Small intestine (tissue), 16 donors: ENCODE measurements at places on chromosomes 1 and 21. TPM values are rescaled to one million over a fixed set of nuclear protein-coding genes. Genes with fewer than 3 reads are reported as not detected.
A peak's percentile ranks its signal among the peaks of the same experiment; 100 is the strongest.

DNA sequence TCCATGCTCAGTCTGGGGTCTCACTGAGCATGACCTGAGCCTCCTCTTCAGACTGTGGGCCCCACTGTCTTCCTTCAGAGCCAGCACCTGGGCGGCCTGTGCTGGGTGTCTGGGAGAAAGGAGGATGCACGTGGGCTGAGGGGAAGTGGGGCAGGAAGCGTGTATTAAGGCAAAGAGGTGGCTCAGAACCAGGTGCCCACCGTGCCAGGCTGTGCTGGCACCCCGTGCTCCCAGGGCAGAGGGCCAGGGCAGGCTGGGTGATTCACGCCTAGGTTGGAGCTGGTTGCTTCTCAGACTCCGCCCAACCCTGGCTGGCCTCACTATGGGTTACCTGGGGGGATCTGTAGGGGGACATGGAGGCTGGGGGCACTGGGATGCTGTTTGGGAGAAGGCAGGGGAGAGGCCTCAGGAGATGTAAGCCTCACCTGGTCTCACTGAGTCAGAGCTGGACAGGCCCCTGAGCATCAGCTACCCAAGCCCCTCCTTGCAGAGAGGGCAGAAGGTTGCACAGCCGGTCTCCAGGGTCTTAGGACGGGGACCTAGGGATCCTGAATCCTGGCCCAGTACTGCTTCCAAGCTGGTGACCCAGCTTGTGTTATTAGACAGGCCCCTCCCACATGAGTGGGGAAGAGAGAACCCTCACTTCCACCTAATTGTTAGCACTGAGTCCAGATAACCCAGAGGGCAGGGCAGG is 18.6 kb upstream of the PADI1 start:
- no peak overlapping the region for H3K4me3 ChIP-seq
- no peak for DNase-seq
- H3K27ac ChIP-seq: no peak overlapping the region
- H3K36me3 ChIP-seq: no peaks in the 10 kb centered on the region
- no peaks in the 10 kb centered on the region for H3K27me3 ChIP-seq

ERG gene
- polyA plus RNA-seq: 10.8 TPM

DNA sequence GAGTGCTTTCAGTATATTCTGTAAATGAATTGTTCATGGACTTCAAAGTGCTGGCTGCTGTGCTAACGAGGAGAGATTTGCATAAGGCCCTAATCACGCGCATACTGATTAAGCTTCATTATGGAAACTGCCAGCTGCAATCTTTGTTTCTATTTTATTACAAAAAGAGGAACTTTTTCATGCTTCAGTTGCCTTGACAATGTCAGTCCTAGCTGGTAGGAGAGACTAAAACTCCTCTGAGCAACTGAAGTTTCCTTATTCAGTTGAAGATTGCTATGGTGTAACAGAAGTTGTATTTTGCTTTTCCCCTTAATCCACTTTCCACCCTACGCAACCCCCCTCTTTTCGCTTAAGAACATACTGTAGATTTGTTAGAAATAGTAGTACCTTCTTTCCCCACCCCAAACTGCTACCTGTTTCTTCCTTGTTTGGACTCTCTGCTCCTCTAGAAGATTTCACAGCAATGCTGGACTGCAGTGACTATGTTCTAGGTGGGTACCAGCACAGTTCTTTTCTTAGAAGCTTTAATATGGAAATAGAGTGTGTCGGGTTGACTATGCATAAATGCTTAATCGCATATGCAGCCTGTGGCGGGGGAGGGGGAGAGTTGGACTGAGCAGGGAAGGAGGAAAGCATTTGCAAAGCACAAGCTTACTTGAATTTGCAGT is 108.3 kb downstream of the POU2F1 start:
- no peak overlapping the region for H3K27ac ChIP-seq
- DNase-seq: no peak
- H3K36me3 ChIP-seq: no peaks in the 10 kb centered on the region
- H3K4me3 ChIP-seq: no peak overlapping the region
- H3K27me3 ChIP-seq: no peaks in the 10 kb centered on the region

DNA sequence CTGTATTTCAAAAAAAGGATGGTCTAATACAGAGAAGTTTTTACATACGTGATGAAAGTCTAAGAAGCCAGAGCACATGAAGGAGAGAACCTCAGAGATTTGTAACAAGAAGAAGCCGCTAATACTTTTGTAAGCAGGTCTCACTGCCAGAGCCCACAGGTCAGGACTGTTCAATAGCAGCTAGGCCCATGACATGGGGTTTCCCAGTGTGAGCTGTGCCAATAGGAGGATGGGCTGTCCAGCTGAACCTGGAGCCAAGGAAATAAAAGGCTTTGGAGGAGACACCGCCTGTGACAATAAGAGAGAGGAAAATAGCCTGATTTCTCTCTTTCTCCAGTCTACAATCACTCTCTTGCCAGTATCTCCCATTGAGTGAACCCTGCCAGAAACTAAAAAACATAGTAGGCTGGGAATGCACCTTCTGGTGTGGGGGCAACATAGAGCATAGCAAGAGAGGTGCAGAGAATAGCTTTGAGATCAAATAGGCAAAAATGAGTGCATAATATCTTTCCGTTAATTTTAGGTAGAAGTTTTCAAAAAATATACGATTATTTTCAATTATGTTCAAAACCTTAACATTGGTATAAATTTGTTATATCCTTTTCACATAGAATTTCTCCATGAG is 360.3 kb downstream of the NEGR1 start:
- no peak for DNase-seq
- H3K27ac ChIP-seq: no peak overlapping the region
- no peaks in the 10 kb centered on the region for H3K27me3 ChIP-seq
- H3K4me1 ChIP-seq: no peaks in the 10 kb centered on the region

GRCh38 chr1:30196457-30196856 is 526.9 kb downstream of the MATN1 start:
- DNase-seq: no peak
- H3K4me1 ChIP-seq: no peaks in the 10 kb centered on the region

DNA sequence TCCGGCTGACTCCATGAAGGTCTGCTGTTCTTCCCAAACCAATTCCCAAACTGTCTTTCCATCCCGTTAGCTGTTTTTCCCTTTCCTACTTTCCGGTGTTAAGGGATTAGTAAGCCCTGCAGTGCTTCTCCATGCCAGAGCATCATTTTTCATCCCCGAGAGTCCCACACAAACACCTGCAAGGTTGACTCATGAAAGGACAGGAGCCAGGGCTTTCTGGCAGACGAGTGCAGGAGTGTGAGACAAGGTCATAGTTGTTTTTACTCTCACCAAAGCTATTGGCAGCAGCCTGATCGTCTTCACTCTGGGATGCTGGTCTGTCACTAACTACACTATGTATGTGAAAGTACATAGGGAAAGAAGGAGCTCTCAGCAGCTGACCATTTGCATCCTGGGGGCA is 10.2 kb upstream of the BECN2 start:
- H3K4me1 ChIP-seq: no peaks in the 10 kb centered on the region
- H3K4me3 ChIP-seq: no peak overlapping the region
- H3K27ac ChIP-seq: no peak overlapping the region
- no peaks in the 10 kb centered on the region for H3K27me3 ChIP-seq

GRCh38 chr1:203063287-203063686 is 22.5 kb downstream of the MYOG start:
- no peaks in the 10 kb centered on the region for H3K4me1 ChIP-seq
- H3K27ac ChIP-seq: no peak overlapping the region
- no peak for DNase-seq
- H3K27me3 ChIP-seq: no peaks in the 10 kb centered on the region

GRCh38 chr1:33086384-33086850 is 5.5 kb downstream of the AZIN2 start:
- H3K27ac ChIP-seq: no peak overlapping the region
- no peak overlapping the region for H3K4me3 ChIP-seq
- peak; percentile 75 for DNase-seq

DNA sequence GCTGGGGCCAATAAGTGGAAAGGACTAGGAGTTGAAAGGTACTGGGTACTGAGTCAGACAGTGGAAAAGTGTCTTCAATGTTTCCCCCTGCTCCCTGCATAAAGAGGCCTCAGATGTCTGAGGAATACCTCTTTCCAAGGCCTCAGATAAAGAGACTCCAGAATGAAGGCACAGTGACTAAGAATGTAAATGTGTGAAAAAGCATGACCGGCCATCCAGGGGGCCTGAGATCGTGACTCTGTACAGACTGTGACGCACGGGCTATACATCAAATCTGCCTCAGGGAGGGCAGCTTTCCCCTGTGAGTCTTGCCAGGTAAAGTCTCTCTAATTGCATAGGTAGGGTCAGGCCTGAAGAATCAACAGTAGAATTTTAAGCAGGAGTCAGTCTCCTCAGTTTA is 1690.5 kb downstream of the KCNT2 start:
- no peaks in the 10 kb centered on the region for H3K4me1 ChIP-seq
- no peak for DNase-seq
- H3K36me3 ChIP-seq: no peaks in the 10 kb centered on the region
- no peak overlapping the region for H3K27ac ChIP-seq
- no peaks in the 10 kb centered on the region for H3K27me3 ChIP-seq

OVAAL gene
- not detected for polyA plus RNA-seq

DNA sequence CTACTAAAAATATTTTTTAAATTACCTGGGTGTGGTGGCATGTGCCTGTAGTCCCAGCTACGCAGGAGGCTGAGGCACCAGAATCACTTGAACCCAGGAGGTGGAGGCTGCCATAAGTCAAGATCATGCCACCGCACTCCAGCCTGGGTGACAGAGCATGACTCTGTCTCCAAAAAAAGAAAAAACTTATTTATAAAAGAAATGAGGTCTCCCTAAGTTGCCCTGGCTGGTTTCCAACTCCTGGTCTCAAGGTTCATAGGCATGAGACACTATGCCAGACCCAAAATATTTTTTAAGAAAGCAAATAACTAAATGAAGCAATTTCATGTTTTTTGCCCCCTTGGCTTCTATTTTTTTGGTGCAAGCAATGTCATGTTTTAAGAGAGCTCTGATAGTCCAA is 32.9 kb downstream of the EIF4G3 start:
- no peak overlapping the region for H3K4me3 ChIP-seq
- DNase-seq: no peak
- peaks cover 42% of the 10 kb centered on the region for H3K36me3 ChIP-seq
- no peaks in the 10 kb centered on the region for H3K4me1 ChIP-seq

GRCh38 chr1:174815474-174815908 is 184.3 kb upstream of the CACYBP start:
- H3K27ac ChIP-seq: no peak overlapping the region
- H3K4me3 ChIP-seq: no peak overlapping the region
- no peaks in the 10 kb centered on the region for H3K27me3 ChIP-seq
- H3K36me3 ChIP-seq: no peaks in the 10 kb centered on the region

- no peak for DNase-seq
- H3K27me3 ChIP-seq: no peaks in the 10 kb centered on the region
- H3K4me3 ChIP-seq: no peak overlapping the region
- H3K27ac ChIP-seq: no peak overlapping the region
Measured at GRCh38 chr1:5375481-5375880, 616.7 kb downstream of the NPHP4 start.

TMPRSS2 gene
- 167 TPM for polyA plus RNA-seq

- H3K27me3 ChIP-seq: no peaks in the 10 kb centered on the region
- H3K36me3 ChIP-seq: no peaks in the 10 kb centered on the region
- no peak overlapping the region for H3K4me3 ChIP-seq
- peaks cover 4% of the 10 kb centered on the region for H3K4me1 ChIP-seq
- peak; percentile 8 for DNase-seq
Measured at GRCh38 chr1:36432616-36433015, 17.6 kb downstream of the OSCP1 start.

GRCh38 chr1:234778221-234779159 is 168.5 kb upstream of the IRF2BP2 start:
- no peaks in the 10 kb centered on the region for H3K36me3 ChIP-seq
- peak; percentile 44 for DNase-seq
- no peak overlapping the region for H3K4me3 ChIP-seq
- no peaks in the 10 kb centered on the region for H3K27me3 ChIP-seq

- no peaks in the 10 kb centered on the region for H3K27me3 ChIP-seq
- peak overlapping the region; percentile 17 for H3K27ac ChIP-seq
Measured at GRCh38 chr1:7335224-7335879, 435.7 kb upstream of the VAMP3 start.

DNA sequence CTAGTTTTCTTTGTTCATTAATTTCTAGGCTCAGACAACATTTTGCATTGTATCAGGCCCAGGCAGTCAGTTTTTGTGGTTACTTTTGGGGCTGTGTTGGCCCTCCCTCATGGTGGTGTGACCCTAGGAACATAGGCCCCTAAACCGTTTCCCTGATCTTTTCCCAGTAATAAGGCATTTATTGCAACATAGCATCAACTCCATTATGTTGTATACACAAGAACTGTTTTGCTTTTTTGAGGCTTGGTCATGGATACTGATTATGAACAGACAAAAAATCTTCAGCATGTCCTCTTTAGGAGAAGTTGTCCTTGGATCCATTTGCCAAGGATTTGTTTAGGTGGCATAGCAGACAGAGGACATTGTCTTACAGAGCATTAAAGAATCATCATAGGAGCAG is 10.3 kb downstream of the B3GALT2 start:
- H3K4me3 ChIP-seq: no peak overlapping the region
- DNase-seq: no peak
- H3K36me3 ChIP-seq: no peaks in the 10 kb centered on the region
- H3K27ac ChIP-seq: no peak overlapping the region

- peak overlapping the region; percentile 65 for H3K4me3 ChIP-seq
- H3K27me3 ChIP-seq: no peaks in the 10 kb centered on the region
- H3K27ac ChIP-seq: peak overlapping the region; percentile 98
- peaks cover 5% of the 10 kb centered on the region for H3K36me3 ChIP-seq
Measured at GRCh38 chr1:226061068-226061840, 1.3 kb upstream of the H3-3A start.

C1orf198 gene
- polyA plus RNA-seq: 19.5 TPM

DNA sequence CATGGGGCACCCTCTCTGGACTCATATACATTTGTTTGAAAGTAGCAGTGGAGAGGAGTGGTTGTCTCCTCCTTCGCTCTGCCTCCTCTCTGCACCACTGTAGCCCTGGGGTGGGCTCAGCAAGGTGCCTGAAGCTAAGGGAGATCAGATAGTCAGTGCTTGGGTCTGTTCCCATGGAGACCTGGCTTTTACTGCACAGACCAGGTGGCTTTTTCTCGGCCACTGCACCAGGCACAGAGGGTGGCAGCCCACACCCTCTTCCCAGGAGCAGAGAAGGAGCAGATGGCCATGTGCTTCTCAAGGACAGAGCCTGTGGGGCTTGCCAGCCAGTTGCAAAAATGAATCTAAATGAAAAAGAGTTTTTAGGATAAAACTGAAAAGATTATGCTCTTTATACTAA is 123.4 kb upstream of the KCNK1 start:
- H3K36me3 ChIP-seq: no peaks in the 10 kb centered on the region
- no peak overlapping the region for H3K27ac ChIP-seq
- no peak overlapping the region for H3K4me3 ChIP-seq
- no peaks in the 10 kb centered on the region for H3K27me3 ChIP-seq

FNDC10 gene
- polyA plus RNA-seq: 2.2 TPM

GJB4 gene
- not detected for polyA plus RNA-seq

CACNA1S gene
- 0.01 TPM for polyA plus RNA-seq
